CD4-positive, alpha-beta T cell (primary cell): ENCODE measurements at places on chromosomes 11 and 22.
A peak's percentile ranks its signal among the peaks of the same experiment; 100 is the strongest.

DNA sequence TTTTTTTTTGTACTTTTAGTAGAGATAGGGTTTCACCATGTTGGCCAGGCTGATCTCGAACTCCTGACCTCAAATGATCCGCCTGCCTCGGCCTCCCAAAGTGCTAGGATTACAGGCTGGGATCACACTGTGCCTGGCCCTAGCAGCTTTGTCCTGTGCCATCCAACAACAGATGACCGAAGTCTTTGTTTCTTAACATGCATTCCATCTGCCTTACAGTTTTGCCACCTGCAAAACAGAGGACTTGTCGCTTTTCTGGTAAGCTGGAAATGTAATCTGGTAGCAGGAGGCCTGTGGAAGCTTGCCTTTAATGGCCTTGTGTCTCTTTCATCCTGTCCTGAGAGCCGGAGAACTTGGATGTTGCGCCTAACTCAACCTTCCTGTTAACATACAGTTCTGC lies 58.7 kb upstream of the PPP6R3 start:
- no peak for DNase-seq

- DNase-seq = no peak
Observed at GRCh38 chr11:43145653-43146052, 166.1 kb upstream of the API5 start.

- no peak for DNase-seq
Observed at GRCh38 chr11:40010011-40010410, 1449.4 kb downstream of the LRRC4C start.

DNA sequence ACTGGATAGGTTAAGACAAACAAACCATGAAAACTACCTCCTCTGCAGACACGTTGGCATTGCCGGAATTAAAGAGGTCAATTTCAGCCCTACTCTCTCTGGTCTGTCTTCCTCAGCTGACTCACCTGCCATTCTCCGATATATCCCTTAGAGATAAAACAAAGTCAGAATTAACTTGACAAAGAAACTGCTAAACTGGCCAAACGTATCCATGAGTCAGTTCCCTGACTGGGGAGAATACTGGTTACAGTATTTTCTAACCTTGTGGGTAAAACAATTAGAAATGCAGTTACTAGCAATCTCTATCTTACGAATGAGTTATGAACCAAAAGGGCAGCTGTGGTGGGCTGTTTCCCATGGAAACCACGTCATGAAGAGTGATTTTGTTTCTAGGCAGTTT lies 96.2 kb downstream of the RDX start:
- no peak for DNase-seq

- DNase-seq = no peak
Observed at GRCh38 chr22:49633010-49633324, 194.7 kb downstream of the BRD1 start.

DNA sequence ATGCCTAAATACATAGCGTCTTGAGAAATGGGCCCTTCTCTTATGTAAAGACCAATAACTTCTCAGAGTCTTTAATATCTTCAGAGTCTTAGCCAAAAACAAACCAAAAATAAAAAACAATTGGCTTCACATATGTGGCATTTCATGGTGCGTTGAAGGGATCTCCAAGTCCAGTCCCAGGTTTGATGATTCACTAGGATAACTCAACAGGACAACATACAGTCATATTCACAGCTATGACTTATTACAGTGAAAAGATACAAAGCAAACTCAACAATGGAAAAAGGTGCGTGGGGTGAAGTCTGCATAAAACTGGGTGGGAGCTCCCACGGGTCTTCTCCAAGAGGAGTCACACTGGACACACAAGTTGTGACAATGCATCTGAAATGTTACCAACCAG lies 12.6 kb downstream of the SYTL2 start:
- no peak for DNase-seq

DNA sequence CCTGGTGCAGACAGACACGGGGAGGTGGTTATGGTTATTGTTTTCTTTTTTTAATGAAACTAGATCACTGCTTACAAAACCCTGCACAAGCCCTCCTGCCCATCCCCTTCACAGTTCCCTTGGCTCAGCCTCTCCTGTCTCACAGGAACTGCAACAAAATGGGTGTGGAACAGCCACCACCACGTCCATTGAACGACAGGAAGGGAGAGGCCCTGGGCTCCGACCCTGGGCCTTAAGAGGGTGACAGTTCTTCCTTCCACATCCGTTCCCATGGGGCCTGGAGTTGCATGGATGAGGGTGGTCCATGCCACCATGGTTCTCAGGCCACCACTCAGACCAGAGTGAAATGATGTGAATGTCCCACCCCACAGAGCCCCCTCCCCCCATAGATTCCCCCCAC lies 15.7 kb downstream of the PRPF19 start:
- DNase-seq = no peak

DNA sequence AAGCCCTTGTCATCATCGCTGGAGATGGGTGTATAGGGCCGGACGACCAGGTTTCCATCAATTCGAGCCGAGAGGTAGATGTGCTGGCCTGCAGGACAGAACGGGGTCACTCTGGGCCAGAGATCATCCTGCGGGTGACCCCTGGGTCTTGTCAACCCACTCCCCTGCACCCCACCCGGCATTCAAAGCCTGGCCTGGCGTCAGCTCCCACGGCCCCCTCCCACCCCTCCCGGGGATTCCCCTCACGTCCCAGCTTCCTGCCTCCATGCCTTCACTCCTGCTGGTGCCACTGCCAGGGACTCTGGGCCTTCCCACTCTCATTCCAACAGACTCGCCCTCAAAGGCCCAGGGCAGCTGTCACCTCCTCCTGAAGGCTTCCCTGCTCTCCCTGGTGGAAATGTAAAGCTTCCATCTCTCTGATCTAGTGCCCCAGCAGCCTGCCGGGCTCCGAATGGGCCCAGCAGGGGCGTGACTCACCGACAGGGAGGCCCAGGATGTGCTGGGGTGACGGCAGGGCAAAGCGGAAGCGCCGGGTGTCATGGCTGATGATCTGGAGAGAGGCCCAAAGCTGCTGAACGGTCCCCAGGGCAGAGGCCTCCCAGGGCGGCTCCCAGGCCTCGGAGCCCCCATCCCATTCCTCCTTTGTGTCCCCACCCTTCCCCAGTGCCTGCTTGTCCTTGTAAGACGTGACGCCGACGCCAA lies 9.3 kb downstream of the ATP5MGL start:
- no peak for DNase-seq

DNA sequence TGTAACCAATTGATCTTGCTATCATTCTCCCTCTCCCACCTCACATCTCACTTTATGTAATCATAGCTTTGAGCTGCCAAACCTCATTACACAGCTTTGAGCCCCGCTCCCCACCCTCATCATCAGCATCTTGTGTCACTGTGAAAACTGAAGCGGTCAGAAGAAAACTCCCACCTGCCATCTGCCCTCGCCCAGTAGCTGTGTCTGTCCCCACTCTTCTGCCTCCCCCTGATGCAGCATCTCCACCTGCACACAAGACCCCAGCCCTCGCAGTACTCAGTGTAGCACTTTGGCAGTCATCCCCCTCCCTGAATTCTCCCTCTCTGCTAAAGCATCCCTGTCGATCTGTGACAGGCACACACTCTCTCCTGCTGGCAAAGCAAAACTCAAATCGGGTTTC lies 60.3 kb upstream of the YWHAH start:
- no peak for DNase-seq

DNA sequence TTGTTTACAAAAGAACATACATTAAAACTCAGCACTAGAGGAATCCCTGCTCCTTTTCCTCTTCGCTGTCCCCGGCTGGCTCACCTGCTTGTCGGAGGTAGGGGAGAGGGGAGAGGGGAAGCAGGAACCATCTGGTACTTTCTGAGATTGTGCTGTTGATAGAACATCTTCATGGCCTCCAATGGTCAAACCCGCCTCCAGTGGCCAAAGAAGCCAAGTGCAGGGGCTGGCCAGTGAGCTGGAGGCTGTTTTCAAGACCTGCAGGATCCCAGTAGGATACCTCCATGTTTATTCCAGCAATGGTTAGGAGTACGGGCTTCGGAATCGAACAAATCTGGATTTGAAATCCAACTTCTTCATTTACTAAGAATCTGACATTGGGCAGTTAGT lies 92.6 kb downstream of the PKNOX2 start:
- no peak for DNase-seq

- DNase-seq = no peak
Observed at GRCh38 chr11:107991868-107992414, 16.8 kb upstream of the CUL5 start.

DNA sequence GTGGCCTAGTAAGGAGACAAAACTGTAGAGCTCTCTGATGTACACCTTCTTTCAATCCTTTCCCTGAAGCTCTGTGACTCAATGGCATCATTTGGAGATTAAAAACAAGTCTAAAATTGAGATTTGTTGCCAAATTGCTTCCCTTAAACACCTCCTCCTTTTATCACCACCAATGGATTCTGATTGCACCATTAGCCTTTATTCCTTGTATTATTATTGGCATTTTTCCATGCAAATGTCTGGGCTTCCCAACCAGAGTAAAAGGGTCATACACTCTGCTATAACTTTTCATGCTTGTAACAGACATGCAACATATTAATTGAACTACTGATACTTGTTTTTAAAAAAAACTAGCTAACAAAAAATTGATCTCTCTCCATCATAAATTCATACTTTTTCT lies 124.2 kb downstream of the CCDC34 start:
- no peak for DNase-seq

GRCh38 chr11:119315131-119316015 lies 1.6 kb downstream of the MCAM start:
- peak; percentile 44 for DNase-seq

GRCh38 chr11:124740277-124740882 lies 638 bp downstream of the NRGN start:
- DNase-seq = peak; percentile 32

DNA sequence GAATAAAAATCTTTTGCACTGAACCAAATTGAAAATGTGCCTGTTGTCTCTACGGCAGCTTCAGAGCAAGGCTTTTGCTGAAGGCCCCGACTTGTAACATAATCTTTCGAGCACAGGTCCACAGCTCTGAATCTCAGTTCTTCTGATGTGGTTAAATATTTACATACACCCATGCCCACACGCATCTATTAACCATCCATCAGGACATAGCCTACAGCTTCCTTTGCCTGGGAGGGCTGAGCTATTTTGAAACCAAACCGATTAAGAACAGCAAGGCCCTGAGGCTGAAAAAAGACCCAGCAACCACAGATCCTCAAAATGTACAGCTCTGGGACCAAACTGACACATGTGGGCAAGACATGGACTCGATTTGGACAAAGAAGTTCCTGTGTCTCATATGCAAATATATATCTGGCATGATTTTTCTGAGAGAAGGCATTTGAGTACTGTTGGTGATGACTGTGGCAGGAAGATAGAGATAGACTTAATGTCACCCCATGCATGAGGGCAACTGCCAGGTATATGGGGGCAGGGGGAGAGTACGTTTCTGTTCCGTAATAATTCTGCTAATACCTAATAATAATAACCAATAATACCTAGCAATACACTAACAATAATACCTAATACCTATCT lies 322.7 kb upstream of the PLET1 start:
- DNase-seq = no peak

- DNase-seq = no peak
Observed at GRCh38 chr11:59898650-59899049, 20.1 kb downstream of the OOSP3 start.

- DNase-seq = no peak
Observed at GRCh38 chr11:103050351-103050750, 41.6 kb downstream of the DCUN1D5 start.

DNA sequence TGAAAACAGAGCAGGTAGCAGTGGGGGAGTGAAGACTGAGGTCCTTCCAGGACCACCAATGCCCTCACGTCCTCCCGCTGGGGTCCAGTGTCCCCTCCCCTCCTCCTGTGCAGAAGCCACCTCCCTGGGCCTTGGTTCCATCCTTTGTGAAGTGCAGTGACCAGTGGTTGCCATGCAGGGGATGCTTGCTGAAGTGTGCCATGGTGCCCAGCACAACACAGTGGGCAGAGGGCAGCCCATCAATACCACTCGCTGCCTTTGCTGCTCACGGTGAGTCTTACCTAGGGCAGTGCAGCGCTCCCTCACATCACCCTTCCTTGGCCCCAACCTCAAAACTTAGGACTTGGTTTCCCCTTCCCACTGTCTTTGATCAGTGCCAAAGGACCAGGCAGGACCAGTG lies 12.9 kb downstream of the MYEOV start:
- no peak for DNase-seq

DNA sequence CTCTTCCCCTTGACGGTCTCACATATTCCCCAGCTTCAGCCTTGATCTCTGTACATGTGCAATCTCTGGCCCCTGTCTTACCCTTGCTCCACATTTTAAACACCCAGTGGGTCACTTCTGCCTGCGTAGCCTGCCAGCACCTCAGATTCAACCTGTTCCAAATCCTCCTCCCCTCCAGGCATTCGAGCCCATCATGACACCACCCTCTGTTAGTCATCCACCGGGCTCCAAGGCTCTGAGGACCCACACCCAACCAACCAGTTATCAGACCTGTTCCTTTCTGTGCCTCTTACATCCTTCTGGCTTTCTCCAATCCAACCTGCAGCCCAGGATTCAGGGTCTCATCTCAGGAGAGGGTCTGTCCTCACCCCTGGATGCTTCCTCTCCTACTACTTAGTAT lies 119.8 kb upstream of the TBCEL start:
- DNase-seq = no peak

DNA sequence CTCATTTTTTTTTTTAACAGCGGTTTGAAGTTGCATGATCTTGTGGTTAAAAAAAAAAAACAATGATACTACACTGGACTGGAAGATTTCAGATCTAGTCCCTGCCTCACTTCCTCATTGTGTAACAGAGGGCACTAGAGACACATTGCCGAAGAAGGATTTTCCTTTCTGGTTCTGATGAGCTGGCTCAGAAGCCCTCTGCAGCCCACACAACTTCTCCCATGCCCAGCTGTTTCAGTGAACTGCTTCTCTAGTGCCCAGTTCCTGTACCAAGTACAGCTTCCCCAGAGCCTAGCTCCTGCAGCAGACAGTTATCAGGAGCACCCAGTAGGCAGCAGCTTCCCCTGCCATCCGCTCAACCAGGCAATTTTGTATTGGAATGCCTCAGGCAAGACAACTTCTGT lies 29.5 kb upstream of the ANO5 start:
- DNase-seq = no peak

DNA sequence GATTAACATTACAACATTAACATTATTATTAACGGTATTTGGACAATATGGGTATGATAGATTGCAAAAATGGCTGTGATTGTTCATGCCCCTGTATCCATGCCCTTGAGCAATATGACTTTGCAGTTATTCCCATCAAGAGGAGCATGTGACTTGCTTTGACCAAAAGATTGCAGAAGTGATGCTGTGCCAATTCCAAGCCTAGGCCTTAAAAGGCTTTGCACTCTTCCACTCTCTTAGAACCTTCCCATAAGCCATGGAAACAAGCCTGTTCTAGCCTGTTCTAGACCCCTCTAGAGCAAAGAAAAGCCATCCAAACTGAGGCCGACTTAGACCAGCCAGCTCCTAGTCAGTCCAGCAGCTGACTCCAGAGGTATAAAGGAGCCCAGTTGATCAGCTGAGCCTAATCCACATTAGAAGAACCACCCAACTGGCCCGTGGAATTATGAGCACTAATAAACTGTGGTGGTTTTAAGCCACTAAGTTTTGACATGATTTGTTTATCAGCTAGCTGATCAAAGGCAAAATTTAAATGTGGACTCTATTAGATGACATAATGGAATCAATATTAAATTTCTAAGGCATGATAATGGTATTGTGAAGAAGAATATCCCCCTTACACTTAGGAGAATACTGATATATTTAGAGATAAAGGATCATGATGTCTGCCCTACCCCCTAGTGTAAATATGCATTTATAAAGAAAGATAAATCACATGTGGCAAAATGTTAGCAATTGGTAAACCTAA lies 28.6 kb downstream of the RAB30 start:
- DNase-seq = no peak

GRCh38 chr11:117098269-117099232 lies at the start of gene SIK3:
SIK3 (minus strand) TSS chr11:117098428; CDS start chr11:117098415, 13 bp downstream.
- DNase-seq = peak; percentile 97

GRCh38 chr11:18567081-18567480 lies 21.5 kb downstream of the UEVLD start:
- no peak for DNase-seq
